ENCODE measurements at places on chromosomes 2 and 18. TPM values are rescaled to one million over a fixed set of nuclear protein-coding genes. Genes with fewer than 3 reads are reported as not detected.

The CRYGD gene
- not detected for total RNA-seq

The PRKAG3 gene
- total RNA-seq: 0.11 TPM

The SERPINB11 gene
- not detected for total RNA-seq

The SP110 gene
- total RNA-seq: 22.2 TPM

The ATIC gene
- 18.8 TPM for total RNA-seq

The STPG4 gene
- 0.52 TPM for total RNA-seq

The MTX2 gene
- 17.5 TPM for total RNA-seq

All from articular chondrocyte of knee joint (primary cell).